Activated T-helper 1 cell treated with anti-CD3 and anti-CD28 coated beads, Interleukin-2, amount 50 U/mL, for 16 hours (primary cell): ENCODE measurements at places on chromosomes 6 and 20.

DNA sequence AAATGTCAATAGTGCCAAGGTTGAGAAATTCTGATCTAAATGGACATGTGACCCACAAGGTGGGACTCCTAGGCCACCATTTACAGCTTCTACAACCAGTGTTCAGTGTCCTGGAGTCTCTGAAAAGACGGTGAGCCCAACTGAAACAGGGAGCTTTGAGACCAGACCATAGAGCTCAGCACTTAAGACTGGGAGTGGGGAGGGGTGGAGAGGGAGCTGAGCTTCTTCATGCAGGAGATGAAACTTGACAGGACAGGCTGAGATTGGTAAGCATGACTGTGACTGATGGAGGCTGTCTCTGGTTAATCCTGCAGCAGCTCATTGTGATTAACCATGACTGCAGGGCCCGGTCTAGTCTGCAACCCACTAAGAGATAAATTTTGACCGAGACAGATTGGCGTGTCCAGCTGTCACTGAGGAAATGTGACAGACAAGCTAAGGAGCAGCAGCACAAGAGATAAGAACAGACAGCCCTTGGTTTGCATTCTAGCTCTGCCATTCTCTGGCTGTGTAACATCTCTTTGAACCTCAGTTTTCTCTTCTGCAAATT lies 1.4 kb upstream of the AAR2 start:
- no peak for DNase-seq

DNA sequence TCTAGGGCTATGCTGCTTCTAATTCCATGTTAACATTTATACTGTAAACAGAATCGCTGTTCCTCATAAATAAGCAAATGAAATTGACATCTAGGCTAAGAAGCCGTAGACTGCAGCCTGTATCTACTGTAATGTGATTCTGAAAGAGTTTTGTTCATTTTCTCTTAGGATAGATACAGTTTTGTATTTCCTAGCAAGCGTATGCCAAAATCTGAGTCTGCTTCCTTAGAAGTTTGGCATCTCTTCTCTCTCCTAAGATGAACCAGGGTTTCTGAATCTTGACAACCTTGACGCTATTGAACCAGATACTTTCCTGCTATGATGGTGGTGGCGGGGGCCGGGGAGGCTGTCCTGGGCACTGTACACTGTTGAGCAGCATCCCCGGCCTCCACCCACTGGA lies 198.0 kb downstream of the TSHZ2 start:
- DNase-seq: no peak

- DNase-seq: no peak
These were observed 174.4 kb upstream of the FOXA2 start for GRCh38 chr20:22758815-22759214.

DNA sequence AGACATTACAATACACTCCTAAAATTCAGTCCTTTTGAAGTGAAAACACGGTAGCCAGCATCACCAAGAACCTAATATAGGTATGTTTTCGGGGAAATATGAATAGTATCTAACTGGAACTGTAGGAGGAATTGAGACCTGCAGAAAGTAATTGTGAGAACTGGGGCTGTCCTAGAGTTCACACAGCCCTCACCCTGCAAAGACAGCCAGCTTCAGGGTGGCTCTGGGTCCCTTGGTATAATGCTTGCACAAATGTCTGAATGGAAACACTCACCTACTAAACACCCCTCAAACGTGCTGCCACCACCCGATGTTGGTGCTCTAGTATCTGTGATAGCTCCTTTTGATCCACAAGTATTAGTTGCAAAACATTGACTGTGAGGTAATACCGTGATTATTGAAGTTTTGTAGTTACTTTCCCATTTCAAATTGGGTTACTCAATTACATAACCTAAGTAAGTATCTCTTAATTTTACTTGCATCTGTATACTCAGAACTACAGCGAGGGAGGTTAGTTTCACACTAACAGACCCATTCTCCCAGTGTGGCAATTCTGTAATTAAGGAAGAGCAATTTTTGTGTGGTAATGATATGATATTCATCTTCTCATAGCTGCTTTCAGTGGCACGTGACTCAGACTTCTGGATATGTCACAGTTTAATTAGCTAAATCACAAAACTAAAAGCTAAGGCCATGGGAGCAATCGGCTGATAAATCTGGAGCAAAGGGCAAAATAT lies 129.5 kb downstream of the INSM1 start:
- DNase-seq: no peak

DNA sequence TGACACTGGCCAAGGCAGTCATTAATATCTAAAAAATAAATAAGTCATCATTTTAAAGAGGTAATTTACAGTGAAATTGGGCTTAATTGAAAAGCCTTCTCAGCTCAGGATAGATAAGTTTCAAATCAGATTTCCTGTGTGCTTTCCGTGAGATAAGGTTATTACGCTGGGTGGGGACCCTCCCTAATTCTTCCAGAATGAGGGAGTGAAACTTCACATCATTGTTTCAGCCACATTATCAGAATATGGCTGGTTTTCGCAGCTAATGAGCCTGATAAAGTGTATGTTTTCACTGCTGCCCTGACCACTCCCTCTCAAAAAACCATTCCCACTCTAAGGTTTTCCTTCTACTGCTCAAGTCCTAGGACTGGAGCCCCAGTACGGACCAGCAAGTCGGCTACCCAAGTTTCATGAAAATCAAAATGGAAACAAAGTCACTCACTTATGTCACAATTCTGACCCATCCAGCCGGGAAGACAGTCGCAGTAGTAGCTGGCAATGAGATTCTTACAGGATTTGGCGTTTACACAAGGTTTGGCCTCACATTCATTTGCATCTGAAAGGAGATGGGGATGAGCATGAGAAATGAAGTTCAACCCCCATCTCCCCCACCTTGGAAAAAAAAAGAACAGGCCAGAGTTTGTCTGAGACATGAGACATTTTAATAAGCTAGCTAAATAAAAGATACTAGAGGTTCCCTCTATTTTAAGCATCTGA lies 24.6 kb downstream of the JAG1 start:
- no peak for DNase-seq

DNA sequence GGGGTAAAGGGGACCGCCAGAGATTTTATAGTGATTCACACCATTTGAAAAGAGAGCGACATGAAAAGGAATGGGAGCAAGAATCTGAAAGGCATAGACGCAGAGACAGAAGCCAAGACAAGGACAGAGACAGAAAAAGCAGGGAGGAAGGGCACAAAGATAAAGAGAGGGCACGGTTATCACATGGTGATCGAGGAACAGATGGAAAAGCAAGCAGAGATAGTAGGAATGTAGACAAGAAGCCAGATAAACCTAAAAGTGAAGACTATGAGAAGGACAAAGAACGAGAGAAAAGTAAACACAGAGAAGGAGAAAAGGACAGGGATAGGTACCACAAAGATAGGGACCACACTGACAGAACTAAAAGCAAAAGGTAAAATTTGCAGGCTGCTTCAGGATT lies 77.7 kb downstream of the PHF3 start:
- DNase-seq: no peak

- DNase-seq: no peak
These were observed 54.1 kb downstream of the ELOVL5 start for GRCh38 chr6:53294611-53295010.

GRCh38 chr20:24638591-24639548 lies 169.4 kb downstream of the SYNDIG1 start:
- no peak for DNase-seq

GRCh38 chr6:101163611-101164010 lies 229.9 kb upstream of the GRIK2 start:
- no peak for DNase-seq

DNA sequence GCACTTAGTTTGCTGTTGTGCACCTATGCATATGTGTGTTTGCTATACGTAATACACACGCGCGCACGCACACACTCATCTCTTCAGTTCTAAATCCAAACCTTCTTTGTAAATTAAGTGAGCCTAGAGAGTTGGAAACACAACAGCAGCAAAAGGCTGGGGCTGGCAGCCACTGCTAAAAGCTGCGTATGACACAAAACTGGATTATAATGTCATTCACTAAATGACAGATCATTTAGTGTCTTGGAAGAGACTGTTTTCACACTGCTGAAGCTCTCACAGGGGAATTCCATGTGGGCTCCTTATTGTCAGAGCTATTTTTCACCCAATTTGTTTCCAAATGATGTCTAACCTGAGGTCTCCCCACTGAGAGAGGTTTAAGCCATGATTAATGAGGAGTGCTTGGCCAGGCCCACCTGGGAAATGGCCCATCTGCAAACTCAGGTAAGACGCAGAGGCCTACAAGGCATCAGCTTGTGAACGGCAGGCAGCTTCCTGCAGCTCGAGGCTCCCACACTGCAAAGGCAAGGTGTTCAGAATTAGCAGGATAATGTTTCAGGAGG lies 94.2 kb downstream of the OLIG3 start:
- no peak for DNase-seq

GRCh38 chr6:16760516-16761470 lies at the start of gene ATXN1:
TSS of gene ATXN1 (minus strand) at chr6:16761460.
- peak; percentile 25 for DNase-seq

GRCh38 chr6:136600818-136601217 lies 50.6 kb upstream of the MAP7 start:
- DNase-seq: no peak

DNA sequence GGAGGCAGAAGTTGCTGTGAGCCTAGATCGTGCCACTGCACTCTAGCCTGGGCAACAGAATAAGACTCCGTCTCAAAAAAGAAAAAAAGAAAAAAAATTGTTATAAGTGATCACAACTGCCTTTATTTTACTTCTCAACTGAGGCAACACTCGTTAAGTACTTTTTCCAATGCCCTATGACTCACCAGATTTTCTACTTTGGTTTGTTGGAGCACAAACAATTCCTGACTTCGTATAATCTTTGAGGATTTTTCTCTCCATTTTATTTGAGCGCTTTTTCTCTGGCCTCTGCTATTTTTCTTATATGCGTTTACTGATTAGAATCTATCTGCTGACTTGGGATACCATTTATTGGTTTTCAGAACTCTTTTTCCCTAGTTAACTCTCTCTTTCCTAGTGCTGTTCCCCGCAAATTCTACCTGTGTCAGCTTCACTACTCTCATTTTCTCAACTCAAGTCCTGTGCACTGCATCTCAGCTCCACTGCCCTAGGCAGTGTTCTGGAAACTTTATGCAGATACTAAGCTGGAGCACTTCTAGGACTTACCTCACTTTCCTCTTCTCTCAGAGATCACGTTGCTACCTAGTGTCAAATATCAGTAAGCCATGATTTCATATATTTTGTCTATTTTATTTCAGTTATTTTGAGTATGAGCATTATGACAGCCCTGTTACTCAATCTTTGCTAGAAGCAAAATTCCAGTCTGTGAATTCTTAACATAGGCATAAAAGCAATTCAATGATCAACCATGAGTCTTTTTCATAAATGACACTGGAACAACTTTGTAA lies 1120.1 kb upstream of the CITED2 start:
- DNase-seq: no peak

GRCh38 chr20:41003143-41003935 lies 25.3 kb upstream of the TOP1 start:
- peak; percentile 20 for DNase-seq

DNA sequence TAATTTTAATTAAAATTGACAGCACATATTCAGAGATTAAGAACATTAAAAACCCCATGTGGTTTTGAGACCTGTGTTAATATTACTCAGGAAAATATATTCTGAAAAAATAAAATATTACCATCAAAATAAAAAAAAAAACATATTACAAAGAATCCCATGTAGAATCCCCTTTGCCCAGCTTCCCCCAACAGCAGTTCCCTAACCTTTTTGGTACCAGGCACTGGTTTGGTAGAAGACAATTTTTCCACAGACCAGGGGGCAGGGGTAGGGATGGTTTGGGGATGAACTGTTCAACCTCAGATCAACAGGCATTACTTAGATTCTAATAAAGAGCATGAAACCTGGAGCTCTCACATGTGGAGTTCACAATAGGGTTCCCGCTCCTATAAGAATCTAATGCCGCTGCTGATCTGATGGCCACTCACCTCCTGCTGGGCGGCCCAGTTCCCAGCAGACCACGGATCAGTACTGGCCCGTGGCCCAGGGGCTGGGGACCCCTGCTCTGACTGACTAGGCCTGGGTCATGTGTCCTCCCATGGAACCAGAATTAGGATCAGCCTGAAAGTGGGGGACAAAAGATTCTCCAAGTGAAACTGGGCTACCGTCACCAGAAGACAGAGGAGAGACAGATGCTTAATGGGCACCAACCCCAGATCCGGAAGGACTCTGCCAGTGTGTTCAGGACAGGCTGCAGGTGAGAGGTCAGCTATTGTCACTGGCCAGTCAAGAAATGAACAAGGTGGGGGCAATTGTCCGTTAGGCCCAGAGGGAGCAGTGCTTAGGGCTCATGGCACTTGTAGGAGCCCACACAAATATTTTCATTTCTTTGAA lies 235.5 kb downstream of the PREX1 start:
- no peak for DNase-seq

GRCh38 chr6:140485740-140486449 lies 1111.4 kb upstream of the CITED2 start:
- DNase-seq: no peak

DNA sequence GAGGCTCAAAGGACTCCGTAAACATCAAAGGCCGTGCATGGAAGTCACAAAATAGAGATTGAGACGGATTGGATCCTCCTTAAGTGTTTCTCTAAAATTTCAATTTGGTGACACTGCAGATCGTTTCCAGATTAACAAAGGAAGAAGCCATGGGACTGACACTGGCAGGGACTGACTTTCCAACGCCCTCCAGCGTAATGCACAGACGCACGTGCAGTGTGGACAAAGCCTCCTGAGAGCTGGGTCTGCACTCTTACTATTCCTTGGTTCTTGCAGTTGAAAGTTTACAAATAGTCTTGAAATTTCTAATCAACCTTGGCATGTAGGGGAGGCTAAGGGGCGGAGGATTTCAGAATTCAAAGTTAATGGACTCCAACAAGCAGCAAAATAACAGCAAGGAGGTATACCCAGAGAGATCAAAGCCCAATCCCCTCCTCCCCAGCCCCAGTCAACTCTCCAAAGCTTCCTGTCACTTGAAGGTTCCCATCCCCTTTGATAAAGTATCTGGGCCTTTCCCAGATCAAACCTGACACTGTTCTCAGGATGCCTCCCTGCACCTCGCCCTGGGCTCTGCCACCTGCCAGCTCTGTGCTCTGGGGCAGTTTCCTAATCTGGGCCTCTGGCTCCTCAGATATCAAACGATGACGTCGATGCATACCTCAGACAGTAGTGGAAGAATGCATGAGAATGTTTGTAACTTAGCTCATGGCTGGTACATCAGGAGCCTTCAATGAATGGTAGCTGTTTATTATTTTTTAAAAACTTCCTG lies 106.5 kb upstream of the TRAF3IP2 start:
- DNase-seq: no peak
